Mucosa of descending colon (tissue), 3 donors: ENCODE measurements at places on chromosomes 2 and 18.

- no peak for DNase-seq
Observed at GRCh38 chr18:10760986-10761385, 235.2 kb downstream of the NAPG start.

GRCh38 chr2:185227391-185227790, 511.2 kb upstream of the FSIP2 start:
- DNase-seq, result no peak

DNA sequence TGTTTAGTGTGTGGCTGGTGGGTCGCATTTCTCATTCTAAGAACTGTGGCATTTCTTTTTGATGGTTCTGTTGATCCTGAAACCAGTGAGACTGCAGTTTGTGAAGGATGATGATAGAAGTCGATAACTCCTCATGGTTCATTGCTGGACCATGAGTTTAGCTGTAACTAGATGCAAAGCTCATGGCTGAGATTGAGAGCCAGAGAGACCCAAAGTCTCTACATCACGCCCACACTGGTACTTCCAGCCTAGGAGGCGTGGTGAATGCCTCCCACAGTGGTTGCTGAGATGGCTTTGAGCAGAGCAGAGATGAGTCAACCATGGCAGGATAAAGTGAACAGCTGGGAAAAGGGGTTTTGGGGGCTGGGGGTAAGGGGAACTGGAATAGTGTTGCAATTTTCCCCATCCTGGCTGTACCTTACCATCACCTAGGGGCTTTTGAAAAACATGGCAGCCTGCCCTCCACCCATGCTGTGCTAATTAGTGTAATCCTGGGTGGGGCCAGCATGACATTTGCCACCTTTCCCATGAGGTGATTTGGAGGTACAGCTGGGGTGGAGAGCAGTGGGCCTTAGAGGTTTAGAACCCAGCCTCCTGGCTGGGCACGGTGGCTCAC, 24.1 kb downstream of the INPP4A start:
- no peak for DNase-seq

- DNase-seq, result no peak
Observed at GRCh38 chr2:27963472-27963871, 72.9 kb downstream of the BABAM2 start.

DNA sequence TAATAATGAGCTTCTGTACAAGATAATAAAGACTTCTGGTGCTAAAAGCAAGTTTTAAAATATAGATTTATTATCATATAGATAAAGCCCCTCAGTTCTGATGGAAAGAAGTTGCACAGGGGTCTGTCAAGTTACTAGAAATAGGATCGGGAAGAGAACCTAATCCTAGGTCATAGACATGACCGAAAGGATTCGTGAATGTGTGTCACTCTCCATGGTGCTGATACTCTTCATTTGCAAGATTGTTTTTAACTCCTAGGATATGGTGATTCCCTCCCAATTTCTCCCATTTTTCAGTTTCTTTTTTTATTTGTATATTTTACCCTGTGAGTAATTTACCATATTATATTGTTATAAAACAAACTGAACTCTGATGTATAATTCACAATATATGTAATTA, 58.9 kb upstream of the CTNNA2 start:
- no peak for DNase-seq

GRCh38 chr2:70769450-70769849, 1.4 kb upstream of the ADD2 start:
- DNase-seq, result no peak

DNA sequence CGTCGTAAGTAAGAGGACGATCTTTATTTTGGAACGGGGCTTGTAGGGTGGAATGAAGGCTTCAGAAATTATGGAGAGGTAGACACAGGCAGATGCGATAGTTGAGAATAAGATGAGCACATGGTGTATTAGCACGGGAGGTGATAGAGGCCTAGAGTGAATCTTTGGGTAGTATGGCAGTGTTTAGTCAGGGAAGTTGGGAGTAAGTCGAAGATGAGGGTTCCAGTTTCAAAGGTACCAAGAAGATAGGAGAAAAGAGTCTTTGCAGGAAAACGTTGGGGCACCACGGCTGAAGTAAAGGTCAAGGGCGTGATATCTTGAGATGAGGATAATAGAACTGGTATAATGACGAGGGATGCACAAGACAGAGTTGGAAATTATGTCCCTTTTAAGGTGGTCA, 654 bp downstream of the PIK3C3 start:
- DNase-seq, result no peak

- no peak for DNase-seq
Observed at GRCh38 chr2:65742977-65743376, 310.6 kb upstream of the SPRED2 start.

- no peak for DNase-seq
Observed at GRCh38 chr2:227031379-227031778, 132.6 kb downstream of the COL4A4 start.

- no peak for DNase-seq
Observed at GRCh38 chr2:55000341-55000740, 49.9 kb downstream of the RTN4 start.

DNA sequence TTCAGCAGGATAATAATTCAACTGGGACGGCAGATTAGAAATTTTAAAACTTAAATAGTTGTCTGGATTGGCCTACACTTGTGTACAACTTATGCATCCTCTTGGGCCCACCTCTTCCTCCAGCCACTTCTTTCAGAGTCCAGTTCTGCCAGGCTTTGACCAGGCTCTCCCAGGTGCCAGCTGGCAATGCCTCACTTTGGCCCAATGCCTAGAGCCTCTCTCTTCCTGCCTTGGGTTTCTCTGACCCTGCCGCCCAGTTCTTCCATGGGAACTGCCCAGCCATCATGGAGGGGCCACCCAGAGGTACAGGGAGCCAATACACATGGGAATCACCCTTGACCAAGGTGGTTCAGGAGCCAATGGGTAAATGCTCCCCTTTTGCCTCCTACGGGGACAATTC, 135.5 kb downstream of the IRS1 start:
- no peak for DNase-seq

DNA sequence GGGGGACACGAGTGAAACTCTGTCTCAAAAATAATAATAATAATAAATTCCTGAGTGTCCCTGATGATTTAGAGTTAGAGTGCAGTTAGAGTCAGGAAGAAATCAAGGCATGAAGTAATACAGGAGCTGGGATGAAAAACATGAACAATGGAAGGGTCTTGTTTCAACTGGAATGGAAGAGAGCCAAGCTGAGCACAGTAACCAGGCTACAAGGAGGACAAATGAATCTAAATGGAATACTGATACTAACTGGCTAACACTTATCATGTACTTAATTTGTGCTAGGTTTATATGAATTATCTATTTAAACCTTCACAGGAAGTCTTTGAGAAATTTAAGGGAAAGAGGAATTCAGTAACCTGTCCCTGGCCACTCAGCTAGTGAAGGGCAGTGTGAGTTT, 38.8 kb upstream of the PSME4 start:
- no peak for DNase-seq

GRCh38 chr2:222294996-222295367, 3.8 kb downstream of the PAX3 start:
- no peak for DNase-seq

DNA sequence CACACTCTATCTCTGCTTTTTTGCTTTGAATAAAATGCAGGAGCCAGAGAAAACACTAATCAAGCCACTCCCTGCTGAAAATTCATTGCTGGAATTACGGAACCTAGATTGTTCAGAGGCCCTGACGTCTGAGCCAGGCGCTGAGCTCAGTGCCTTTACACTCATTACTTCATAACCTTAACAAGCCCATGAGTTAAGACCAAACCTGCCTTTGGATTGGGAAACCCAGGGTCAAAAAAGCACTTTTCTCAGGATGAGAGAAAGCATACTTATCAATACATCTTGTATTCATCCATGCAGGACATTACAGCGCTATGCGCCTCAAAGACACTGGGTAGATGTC, 762 bp downstream of the INO80C start:
- no peak for DNase-seq
